Sigmoid colon (tissue), 7 donors: ENCODE measurements at places on chromosomes 1 and 21. TPM values are rescaled to one million over a fixed set of nuclear protein-coding genes. Genes with fewer than 3 reads are reported as not detected.
A peak's percentile ranks its signal among the peaks of the same experiment; 100 is the strongest.

DNA sequence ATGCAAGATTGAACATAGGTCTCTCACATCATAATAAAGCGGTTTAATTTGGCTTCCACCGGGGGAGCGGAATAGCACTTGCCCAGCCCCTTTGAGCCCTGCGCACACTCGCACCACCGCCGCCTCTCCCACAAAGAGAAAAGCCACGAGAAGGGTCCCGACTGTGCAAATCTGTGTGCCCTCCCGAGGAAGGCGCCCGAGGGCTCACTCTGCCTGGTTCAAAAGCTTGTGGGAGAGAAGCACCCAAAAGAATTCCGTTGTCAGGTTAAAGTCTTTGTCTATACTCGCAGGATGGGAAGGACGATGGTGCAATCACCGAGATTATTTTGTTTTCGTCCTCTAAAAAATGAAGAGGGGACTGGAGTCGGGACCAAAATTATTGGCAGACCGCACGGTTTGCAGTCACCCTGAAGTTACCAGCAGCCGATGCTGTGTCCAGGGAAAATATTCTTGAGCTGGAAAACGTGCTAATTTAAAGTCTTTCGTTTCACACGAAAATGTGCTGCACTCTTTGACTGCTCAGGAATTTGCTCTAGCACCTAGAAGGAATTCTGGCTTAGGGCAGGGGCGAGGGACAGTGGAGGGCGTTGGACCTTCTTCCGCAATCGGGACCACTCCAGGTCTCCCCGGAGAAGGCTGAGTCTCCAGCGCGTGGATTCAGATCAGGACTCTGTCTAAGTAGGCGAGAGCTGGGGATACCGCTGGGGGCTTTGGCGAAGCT is 6.6 kb upstream of the SIM2 start:
- peaks cover 89% of the 10 kb centered on the region for H3K27me3 ChIP-seq
- H3K36me3 ChIP-seq: no peaks in the 10 kb centered on the region
- no peaks in the 10 kb centered on the region for H3K4me1 ChIP-seq
- no peak for DNase-seq

GRCh38 chr1:211527006-211527405 is 35.0 kb upstream of the RD3 start:
- H3K27me3 ChIP-seq: no peaks in the 10 kb centered on the region
- no peak for DNase-seq
- H3K36me3 ChIP-seq: no peaks in the 10 kb centered on the region
- no peaks in the 10 kb centered on the region for H3K4me1 ChIP-seq
- H3K4me3 ChIP-seq: no peak overlapping the region

- no peak for DNase-seq
- H3K36me3 ChIP-seq: no peaks in the 10 kb centered on the region
- no peaks in the 10 kb centered on the region for H3K27me3 ChIP-seq
- no peaks in the 10 kb centered on the region for H3K4me1 ChIP-seq
These were observed 375.4 kb downstream of the LTN1 start for GRCh38 chr21:28617300-28617699.

GRCh38 chr1:167249702-167250101 is 29.0 kb downstream of the POU2F1 start:
- no peak overlapping the region for H3K27ac ChIP-seq
- H3K36me3 ChIP-seq: no peaks in the 10 kb centered on the region
- peaks cover 25% of the 10 kb centered on the region for H3K4me1 ChIP-seq
- no peak overlapping the region for H3K4me3 ChIP-seq

OR2T29 gene
- not detected for total RNA-seq

LCE2C gene
- total RNA-seq: not detected

GUCA2A gene
- not detected for total RNA-seq

CD101 gene
- 0.66 TPM for total RNA-seq

DNA sequence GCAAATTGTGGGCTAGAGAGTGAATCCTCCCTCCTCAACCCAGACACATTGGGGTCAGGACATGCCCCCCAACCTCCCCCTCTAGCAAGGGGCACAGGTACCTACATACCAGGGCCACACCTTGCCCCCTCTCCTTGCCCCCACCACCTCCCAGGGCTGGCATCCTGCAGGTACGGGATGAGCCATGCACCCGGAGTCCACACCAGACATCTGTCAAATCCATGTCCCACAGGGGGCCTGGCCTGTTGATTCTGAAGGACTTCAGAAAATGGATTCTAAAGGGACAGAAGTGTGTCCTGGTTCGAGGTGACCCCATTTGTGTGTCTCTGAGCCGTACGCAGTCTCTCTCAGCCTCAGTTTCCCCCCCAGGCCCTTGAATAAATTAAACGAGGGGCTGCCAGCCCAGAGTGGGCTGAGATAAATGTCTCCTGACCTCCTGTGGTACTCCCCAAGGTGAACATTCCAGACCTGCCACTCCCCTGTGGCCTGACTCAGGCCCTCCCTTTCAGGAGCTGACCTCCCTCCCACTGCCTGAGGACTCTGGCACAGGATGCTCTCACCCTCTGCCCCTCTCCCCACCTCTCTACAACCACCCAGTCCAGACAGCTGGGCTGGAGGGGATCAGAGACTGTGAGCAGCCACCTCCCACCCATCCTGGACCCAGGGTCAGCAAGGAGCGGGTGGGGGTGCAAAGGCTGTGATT is 94.5 kb downstream of the EPHB2 start:
- no peaks in the 10 kb centered on the region for H3K36me3 ChIP-seq
- peaks cover 26% of the 10 kb centered on the region for H3K4me1 ChIP-seq
- no peaks in the 10 kb centered on the region for H3K27me3 ChIP-seq
- no peak overlapping the region for H3K4me3 ChIP-seq
- no peak overlapping the region for H3K27ac ChIP-seq

CSRP1 gene
- 6,498 TPM for total RNA-seq

GRCh38 chr1:202251424-202252256 is 58.0 kb downstream of the LGR6 start:
- no peak overlapping the region for H3K4me3 ChIP-seq
- no peaks in the 10 kb centered on the region for H3K27me3 ChIP-seq

DNA sequence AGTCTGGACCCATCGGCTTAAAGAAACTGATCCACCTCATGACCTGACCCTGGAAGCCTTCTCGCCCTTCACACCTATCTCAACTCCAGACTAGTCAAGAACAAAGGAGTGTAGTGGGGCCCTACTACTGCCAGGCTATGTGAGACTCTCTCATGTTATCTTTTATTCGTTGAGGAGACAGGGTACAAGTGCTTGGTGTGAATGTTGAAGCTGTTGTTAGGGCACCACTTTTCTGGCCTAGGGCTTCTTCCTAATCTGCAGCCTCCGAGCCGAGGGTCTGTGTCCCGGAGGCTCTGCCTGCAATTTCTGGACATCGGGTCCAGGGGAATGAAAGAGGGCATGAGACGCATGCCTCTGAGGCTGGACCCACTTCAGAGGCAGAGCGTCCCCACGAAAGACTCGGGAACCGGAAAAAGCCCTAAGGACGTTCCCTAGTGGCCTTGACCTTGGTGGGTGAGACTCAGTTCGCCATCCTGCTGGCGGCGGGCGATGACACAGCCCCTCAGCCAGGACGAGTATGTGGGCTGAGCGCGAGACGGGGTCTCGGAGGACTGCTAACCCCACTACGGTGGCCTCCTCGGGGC is 671 bp downstream of the DNAJC11 start:
- H3K36me3 ChIP-seq: no peaks in the 10 kb centered on the region
- H3K27ac ChIP-seq: peak overlapping the region; percentile 88
- peaks cover 55% of the 10 kb centered on the region for H3K4me1 ChIP-seq

- H3K36me3 ChIP-seq: no peaks in the 10 kb centered on the region
- no peak overlapping the region for H3K27ac ChIP-seq
- H3K27me3 ChIP-seq: peaks cover 5% of the 10 kb centered on the region
- H3K4me1 ChIP-seq: no peaks in the 10 kb centered on the region
These were observed 185.0 kb downstream of the ZBTB18 start for GRCh38 chr1:244236101-244236500.

CA6 gene
- not detected for total RNA-seq

DNA sequence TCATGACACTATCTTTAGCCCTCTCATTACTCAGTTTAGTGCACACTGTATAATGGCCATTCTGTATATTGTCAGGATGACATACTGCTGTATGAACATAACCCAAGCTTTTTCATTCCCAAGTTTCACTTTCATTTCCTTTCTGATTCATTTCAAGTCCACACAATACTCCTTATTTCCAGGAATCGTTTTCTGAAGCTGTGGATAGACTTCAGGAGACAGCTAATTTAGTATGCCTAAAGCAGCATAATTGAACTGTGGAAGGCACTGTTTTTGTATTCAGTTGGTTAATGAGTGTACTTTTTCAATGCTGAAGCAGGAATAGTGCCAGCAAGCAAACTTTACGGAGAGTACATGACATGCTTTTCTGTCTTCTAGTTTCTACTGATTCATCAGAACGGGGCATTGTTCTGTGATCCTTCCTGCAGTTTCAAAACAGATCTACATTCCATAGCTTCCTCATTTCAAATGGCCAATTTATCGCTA is 578.5 kb upstream of the ZP4 start:
- H3K27ac ChIP-seq: no peak overlapping the region
- H3K4me3 ChIP-seq: peak overlapping the region; percentile 19
- no peak for DNase-seq
- H3K27me3 ChIP-seq: no peaks in the 10 kb centered on the region

DNA sequence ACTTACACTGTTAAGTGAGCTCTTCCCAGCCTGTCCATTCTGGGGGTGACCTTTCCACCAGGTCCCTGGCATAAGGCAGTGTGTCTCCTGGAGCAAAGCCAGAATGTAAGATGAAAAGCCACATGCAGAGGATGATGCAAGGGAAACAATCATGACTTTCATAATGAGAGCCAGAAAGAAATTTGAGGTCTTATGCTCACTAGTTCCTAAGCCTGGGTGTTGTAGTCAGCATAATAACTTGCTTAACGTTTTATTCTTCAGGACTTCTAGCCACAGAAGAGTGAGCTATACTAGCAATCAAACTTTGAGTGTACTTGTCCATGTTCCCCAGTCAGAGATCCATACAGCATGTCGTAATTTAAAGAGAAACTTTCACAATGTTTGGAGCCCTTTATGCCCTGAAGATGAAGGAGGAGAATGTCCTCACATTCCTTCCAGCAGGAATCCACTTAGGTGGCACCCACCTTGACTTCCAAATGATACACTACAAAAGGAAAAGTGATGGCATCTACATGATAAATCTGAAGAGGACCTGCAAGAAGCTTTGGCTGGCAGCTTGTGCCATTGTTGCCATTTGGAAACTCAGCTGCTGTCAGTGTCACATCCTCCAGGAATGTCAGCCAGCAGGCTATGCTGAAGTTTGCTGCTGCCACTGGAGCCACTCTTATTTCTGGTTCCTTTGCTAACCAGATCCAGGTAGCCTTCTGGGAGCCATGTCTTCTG is 60.5 kb upstream of the FOXD3 start:
- no peaks in the 10 kb centered on the region for H3K27me3 ChIP-seq
- no peak overlapping the region for H3K27ac ChIP-seq

DNA sequence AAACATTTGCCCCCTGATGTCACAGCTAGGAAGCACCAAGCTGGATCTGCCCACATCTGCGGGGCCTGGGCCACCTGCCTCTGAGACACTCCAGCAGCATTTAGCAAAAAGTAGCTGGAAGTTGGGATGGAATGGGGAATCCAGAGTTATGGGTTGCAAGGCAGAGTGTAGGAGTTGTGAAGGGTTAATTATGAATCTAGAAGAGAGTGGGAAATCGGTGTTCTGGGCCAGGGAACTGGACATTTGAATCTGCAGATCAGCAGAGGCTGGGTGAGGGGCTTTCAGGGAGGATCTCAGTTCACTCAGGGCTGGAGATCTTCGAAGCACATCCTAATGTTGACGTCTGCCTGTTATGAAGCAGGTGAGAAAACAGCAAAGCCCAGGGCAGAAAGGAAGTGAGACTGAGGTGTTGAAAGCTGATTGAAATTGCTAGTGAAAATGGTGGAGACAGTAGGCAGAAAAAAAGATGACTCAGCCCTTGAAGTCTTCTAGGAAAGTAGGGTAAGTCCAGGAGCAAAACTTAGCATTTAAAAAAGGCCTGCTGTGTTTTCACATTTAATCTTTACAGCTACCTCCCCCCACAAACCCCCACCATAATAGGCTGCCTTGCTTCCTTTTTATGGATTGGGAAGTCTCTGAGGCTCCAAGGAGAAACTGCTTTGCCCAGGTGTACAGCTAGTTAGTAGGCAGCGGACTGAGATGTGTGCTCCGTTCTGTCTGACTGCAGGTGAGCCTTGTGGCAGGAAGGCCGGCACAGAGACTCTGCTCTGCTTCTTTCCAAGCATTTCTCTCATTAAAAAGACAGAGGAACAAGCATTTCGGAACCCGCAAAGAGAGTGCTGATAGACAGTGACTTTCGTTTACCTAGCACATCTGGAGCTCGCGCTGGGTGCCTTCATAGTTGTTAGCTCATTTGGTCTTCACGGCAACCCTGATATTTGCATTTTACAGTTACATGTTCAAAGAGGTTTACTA is 7.2 kb downstream of the VANGL1 start:
- H3K4me3 ChIP-seq: no peak overlapping the region
- DNase-seq: no peak
- H3K27ac ChIP-seq: peak overlapping the region; percentile 56
- H3K36me3 ChIP-seq: no peaks in the 10 kb centered on the region

SERPINC1 gene
- total RNA-seq: not detected

- no peaks in the 10 kb centered on the region for H3K36me3 ChIP-seq
- no peak for DNase-seq
- H3K27me3 ChIP-seq: no peaks in the 10 kb centered on the region
- no peak overlapping the region for H3K4me3 ChIP-seq
- H3K27ac ChIP-seq: no peak overlapping the region
These were observed 761.7 kb downstream of the ADGRL2 start for GRCh38 chr1:82562448-82562847.

LRRC7 gene
- total RNA-seq: 1.9 TPM

- H3K27me3 ChIP-seq: no peaks in the 10 kb centered on the region
- H3K4me3 ChIP-seq: no peak overlapping the region
- H3K27ac ChIP-seq: no peak overlapping the region
- no peaks in the 10 kb centered on the region for H3K4me1 ChIP-seq
These were observed 336.4 kb downstream of the SMYD3 start for GRCh38 chr1:246170574-246171261.

DNA sequence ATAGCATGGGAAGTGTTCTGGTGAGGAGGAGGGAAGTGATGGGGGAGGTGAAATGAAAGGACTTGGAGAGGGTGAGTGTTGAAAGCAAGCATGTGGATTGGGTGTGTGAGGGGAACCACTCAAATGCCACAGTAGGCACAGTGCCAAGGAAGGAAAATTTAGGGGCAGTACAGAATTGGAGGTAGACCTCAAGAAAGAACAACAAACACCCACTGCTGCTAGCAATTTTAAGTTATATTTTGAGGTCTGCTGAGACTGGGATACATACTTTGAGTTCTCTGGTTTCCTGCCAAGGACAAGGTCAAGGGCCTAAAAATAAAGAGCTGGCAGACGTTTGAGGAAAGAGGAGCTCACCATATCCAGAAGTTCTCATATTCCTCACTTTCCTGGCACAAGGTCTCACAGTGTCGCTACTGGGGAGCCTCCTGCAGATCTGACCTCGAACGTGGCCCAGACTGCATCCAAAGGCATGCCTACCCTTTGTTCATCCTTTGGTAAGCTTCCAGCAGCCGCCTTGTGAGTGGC is 104.0 kb downstream of the BRINP2 start:
- no peaks in the 10 kb centered on the region for H3K36me3 ChIP-seq
- H3K27ac ChIP-seq: peak overlapping the region; percentile 59
- DNase-seq: peak; percentile 75

KIF14 gene
- total RNA-seq: 0.28 TPM

KIF26B gene
- 1.8 TPM for total RNA-seq

C1orf185 gene
- total RNA-seq: not detected

CHRM3 gene
- 63.8 TPM for total RNA-seq

ELAPOR1 gene
- 0.41 TPM for total RNA-seq

TEKT2 gene
- not detected for total RNA-seq
